ENCODE measurements at places on chromosomes 7 and 10.

DNA sequence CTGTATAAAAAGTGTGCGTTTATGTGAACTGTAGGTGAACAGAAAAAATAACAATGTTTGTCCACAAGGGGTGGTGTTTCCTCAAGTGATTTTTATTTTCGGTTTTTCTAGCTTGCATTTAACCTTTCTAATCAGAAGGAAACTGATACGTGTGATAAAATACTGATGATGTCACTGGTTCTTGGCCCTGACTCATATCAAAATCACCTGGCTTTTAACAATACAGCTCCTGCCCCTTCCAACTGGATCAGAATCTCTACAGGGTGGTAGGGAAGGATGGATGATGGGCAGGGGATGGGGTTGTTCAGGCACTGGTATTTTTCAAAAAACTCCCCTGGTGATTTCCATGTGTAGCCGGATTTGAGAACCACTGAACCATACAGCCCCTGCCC is 10.9 kb downstream of the NPFFR1 start:
- DNase-seq: no peak

- no peak for DNase-seq
These were observed 116.1 kb upstream of the ZMIZ1 start for GRCh38 chr10:78952686-78953085.

GRCh38 chr10:89476150-89476549 is 59.2 kb downstream of the SLC16A12 start:
- no peak for DNase-seq

- DNase-seq: peak; percentile 27
These were observed 138.0 kb downstream of the AUTS2 start for GRCh38 chr7:69736126-69736810.

DNA sequence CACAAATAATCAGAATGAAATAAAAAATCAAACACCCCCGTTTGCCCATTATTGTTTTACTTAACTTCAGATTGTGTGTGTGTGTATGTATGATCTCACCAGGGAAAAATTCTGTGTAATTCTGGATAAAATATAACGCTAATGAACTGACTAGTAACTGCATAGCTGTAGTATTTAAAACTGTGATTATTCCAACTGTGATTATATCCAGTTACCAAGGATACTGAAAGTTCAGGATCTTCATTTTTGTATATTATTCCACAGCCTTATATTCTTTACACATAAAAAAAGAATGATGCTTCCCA is 2.9 kb downstream of the TWIST1 start:
- DNase-seq: no peak

Data from NCI-H2171 treated with DMSO at 0.1 percent for 48 hours (cell line).